ENCODE measurements at places on chromosomes 11 and 22.

GRCh38 chr11:90448256-90448655, 225.4 kb upstream of the CHORDC1 start:
- DNase-seq = no peak

DNA sequence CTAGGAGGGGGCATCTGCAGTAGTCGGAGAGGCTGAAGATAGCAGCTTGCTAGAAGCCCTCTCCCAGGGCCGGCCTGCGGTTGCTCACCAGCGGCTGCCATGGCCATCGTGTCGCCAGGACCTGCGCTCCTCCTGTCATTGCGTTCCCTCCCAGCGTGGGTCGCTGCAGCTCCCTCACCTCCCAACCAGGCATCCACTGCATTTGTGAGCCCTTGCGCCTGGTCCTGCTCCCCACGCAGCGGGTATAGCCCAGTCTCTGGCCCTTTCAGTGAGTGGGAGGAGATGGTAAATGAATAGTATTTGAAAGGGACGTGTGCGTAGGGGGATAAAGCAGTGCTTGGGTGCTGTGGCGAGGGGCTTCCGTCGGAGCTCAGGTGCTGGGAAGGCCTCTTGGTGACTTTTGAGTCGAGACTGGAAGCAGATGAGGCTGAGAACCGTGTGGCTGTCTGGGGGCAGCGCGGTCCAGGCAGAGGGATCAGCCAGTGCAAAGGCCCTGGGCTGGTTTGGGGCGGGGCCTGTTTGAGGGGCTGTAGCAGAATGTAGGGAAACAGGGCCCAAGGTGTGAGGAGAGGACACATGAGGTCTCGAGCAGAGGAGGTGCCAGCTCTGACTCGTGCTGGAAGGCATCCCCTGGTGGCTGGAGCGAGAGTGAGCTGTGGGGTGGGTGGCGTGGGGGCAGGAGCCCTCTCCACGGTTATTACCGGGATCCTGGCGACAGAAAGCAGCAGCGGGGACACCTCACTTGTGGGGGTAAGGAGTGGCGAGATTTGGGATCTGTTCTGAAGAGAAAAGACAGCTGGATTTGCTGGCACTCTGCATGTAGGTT, 39.3 kb downstream of the LRP5 start:
- no peak for DNase-seq

GRCh38 chr11:1397146-1397861, 7.6 kb downstream of the BRSK2 start:
- no peak for DNase-seq

DNA sequence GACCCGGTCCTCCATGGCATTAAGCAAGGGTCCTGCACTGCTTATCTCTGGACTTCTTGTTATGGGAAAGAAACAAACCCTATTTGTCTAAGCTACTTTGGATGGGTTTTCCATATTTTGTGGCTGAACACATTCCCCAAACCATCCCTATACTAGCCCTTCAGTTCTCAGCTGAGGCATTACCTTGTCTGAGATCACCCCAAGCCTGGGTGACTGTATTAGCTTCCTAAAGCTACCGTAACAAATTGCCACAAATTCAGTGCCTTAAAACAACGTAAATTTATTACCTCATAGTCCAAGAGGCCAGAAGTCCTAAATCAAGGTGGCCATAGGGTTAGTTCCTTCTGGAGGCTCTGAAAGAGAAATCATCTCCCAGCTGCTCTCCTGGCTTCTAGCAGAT, 43.1 kb upstream of the CEP295 start:
- DNase-seq = no peak

DNA sequence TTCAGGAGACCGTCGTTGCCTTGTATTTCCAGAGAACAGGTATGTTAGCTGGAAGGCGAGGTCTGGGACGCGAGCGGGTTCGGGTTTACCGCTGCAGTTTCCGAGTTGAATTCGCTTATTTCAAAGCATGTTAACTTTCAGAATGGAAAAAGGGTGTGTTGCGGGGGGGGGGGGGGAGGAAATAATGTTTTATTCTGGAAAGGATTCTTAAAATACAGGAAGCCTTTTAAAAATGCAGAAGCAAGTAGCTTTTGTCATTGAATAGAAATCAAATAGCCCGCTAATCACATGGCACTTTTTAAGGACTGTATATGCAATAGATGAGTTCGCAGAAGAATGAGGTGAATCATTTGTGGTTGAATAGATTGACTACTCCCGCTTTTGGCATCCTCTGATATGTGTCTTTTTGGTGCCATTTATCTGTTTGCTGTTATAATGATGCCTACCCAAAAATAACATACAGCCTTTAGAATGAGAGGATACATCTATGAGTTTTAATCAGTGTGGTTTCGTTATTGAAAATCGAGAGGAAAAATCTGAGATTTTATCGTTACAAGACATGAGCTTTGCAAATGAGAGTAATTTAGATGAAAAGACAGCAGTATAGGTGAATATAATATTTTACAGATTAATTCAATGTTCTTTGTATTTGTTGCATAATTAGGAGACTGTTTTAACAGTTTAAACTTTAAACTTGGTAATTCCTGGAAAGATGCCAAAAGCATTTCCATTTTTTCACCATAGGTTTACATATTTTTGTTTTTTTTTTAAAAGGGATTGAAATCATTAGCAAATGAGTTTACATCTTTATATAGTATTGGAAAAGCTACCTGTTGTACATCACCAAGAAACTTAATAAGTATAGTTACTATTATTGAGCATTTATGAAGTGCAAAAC, 1.7 kb downstream of the PDE3B start:
- DNase-seq = no peak

GRCh38 chr22:19291580-19292457, at the start of gene CLTCL1:
TSS of gene CLTCL1 (minus strand) at chr22:19291719. CDS start at chr22:19291641, 78 bp downstream.
- no peak for DNase-seq

DNA sequence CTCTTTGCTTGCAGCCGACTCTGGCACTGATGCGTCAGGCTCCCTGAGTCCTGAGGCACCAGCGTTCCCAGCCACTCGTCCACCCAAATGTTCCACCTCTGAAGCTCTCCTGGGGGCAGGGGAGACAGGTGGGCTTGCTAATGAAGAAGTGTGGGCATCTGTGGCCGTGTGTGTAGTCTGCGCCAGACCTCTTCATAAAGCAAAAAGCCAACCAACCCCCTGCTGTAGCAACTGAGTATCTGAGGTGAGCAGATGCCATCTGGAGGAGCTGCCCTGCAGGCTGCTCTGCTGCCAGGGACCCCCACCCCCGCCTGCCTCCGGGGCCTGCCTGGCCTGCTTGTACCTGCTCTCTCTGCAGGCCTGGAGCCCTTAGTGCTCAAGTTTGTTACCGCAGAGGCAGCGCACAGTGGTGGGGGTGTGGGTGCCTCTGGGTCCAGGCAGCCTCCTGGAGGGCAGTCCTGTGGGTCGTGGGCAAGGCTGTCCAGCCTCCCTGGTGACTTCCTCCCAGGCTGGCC, 272.5 kb downstream of the TBC1D22A start:
- DNase-seq = no peak

DNA sequence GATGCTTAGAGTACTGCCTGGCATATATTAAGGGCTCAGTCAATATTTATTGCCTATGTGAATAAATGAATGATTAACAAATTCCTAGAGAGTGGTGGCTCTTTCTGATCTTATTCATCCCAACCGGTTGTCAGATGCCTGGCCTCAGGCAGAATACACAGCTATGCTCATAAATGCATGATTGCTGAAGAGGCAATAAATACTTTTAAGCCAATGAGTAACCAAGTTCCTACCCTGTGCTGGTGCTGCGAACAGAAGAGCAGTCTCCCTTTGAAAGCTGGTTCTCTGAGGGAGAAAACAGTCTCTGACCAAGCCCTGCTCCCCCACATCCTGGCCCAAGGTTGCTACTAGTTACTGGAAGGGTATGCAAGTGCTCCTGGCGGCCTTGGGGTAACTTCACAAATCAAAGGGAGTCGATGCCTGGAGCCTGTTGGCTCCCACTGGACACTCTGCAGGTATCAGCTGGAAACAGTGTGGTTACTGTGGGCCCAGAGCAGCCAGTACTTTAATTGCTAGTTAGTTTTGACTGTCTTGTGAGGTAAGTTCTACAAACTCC, 2.8 kb downstream of the USH1C start:
- no peak for DNase-seq

- no peak for DNase-seq
These were observed 385.5 kb downstream of the SHANK2 start for GRCh38 chr11:70866834-70867233.

- no peak for DNase-seq
These were observed 174.1 kb downstream of the MN1 start for GRCh38 chr22:27627444-27627833.

GRCh38 chr22:33400891-33401290, 342.7 kb upstream of the SYN3 start:
- DNase-seq = no peak

DNA sequence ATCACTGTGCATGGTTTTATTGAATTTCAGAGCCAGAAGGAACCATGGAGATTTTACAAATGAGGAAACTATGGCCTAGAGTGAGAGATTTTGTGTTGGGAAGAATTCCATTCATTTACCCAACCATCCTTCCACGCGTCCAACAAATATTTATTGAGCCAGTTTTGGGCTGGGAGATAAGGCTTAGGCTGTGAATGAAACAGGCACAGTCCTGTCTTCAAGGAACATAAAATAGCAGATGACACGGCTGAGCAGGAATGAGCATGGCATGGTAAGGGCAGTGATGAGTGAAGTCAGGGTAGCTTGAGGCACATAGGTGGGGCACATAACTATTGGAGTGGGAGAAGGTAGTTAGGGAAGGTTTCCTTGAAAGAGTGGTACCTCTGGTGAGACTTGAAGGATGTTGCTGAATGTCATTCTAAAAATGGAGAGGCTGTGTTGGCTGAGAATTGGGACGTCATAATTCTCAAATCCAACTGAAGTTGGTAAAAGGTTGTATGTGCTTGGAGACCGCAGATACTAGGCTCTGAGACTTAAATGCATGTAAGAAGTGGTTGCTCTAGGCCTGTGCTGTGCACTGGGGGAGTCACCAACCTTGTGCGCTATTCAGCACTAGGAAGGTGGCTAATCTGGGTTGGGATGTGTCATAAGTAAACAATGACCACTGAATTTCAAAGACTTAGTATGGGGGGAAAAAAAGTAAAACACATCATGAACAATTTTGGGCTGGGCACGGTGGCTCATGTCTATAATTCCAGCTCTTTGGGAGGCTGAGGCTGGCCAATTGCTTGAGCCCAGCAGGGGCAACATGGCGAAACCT, 51.9 kb downstream of the TEAD1 start:
- DNase-seq = no peak

DNA sequence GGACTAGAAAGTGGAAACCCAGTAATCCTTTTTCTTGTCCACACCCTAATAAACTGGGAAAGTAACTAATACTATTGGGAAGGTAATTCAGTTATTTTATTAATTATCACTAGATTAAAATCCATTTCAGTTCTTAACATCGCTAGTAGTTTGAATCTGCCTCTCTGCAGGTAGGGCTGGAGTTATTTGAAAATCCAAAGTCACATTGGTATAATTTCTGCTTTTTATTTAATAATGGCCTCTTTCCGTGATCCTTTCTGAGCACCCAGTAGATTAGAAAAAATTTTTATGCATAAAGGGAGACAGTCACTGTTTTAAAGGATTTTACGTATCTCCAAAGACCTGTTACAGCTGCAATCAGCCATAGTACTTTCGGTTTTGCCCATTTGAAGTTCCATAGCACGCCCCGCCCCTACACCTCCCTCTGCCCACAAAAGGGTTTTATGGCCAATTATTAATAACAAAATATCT, 605 bp upstream of the COPB1 start:
- DNase-seq = no peak

- no peak for DNase-seq
These were observed 18.7 kb downstream of the H19 start for GRCh38 chr11:1978720-1979473.

- DNase-seq = no peak
These were observed 38.7 kb downstream of the WNT11 start for GRCh38 chr11:76167590-76167989.

DNA sequence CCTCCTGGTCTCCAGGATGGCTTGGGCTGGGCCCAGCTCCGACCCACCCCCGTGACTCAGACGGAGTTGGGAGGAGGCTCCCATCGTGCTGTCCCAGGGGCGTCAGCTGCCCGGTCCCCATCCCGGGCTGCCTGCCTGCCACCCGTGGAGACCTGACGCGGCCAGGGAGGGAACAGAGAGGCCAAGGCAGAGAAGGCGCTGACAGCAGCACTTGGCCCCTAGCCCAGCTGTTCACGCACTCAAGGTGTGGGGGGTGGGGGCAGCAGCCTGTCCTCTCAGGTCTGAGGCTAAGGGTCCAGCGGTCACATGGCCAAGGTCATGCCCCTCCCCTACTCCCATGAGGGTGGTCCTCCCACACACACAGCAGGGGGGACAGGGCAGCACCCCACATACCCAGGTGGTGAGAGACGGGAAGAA, 48.6 kb downstream of the ELFN2 start:
- DNase-seq = no peak

DNA sequence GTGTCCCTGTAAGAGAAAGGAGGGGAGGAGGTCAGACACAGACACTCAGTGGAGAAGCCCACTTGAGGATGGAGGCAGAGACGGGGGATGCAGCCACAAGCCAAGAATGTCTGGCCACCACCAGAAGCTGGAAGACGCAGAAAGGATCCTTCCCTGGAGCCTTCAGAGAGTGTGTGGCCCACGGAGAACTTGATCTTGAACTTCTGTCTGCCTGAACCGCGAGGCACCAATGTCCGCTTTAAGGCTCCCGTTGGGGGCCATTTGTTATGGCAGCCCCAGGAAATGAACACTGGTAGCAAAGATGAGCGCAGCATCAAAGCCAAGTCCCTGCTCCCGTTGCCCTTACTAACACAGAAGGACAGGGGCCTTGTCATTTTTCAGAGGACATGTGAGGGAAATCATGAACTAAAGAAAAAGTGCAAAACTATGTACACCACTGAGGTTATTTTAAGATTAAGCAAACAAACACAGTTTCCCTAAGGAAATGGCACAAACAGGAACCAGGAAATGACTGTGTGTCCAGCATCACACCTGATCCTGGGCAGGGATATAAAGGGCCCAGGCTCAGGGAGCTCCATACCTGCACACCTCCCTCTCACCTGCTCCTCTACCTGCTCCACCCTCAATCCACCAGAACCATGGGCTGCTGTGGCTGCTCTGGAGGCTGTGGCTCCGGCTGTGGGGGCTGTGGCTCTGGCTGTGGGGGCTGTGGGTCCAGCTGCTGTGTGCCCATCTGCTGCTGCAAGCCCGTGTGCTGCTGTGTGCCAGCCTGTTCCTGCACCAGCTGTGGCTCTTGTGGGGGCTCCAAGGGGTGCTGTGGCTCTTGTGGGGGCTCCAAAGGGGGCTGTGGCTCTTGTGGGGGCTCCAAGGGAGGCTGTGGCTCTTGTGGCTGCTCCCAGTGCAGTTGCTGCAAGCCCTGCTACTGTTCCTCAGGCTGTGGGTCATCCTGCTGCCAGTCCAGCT, at the start of gene KRTAP5-6:
KRTAP5-6 (plus strand) TSS at position 588 of the 963 bp plus-strand sequence; CDS start at position 639, 51 bp downstream.
- DNase-seq = no peak

DNA sequence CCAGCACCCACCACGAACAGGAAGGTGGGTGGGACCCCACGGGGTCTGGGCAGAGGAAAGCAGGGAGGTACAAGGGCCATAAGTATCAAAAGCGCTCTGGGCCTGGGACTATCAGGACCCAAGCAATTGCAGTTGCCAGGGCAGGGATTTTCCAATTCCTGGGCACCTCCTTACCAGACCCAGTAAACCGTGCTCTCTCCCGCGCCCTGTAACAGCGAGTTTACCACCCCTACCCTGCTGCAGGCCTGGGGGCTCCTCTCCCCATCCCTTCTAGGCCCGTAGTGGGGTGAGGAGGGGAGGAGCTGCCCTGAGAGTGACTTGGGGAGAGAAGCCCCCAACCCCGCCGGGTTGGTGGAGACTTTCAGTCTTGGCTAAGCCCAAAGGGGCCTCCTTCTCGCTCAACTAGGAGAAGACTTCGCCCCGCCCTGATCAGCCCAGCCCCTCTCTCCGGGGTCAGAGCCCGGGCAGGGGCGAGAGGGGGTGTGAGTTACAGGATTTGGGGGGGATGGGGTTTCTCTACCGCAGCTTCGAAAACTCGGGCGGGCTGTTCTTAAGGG, 5.4 kb downstream of the PAX6 start:
- DNase-seq = no peak
